ENCODE measurements at places on chromosomes 5 and 9.

DNA sequence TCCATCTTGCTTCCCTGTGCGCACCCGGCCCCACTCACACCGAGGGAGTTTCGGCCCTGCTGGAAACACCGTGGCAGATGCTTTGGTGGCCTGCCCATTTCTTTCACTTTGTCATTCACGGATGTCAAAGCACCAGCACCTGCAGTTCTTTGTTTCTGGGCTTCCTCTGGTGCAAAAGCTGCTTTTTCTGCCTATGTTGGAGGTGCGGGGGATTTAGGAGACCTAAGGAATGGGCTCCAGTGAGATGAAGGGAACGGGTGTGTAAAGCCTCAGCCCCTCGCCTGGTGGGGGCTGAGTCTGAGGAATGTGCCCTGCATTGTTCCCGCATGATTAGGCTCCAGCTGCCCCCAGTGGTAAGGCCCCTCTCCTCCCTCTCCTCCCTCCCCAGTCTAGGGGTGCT lies 62.3 kb downstream of the THBS4 start:
- no peak for DNase-seq

DNA sequence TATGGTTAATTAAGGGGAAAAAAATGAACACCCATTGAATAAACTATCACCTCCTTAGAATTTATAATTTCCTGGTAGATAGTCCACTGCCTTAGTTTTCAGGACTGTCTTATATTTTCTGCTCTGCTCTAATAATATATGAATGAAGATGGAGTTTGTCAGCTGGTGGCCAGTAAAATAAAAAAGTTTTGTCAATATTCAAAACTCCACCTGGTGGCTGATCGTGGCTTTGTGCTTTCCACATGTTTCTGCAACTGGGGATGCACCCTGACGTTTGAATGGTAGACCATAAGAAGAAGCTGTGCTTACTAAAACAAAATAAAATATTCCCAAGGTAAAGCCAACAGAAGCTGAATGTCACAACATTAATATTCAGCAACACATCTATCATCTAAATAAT lies 286.6 kb upstream of the IZUMO3 start:
- peak; percentile 1 for DNase-seq

GRCh38 chr5:53165431-53166182 lies 56.0 kb upstream of the MOCS2 start:
- DNase-seq, result no peak

GRCh38 chr5:103120607-103121200 lies 603 bp downstream of the PPIP5K2 start:
- peak; percentile 51 for DNase-seq

- no peak for DNase-seq
Measured at GRCh38 chr5:143428155-143428554, 24.7 kb upstream of the NR3C1 start.

GRCh38 chr9:103798620-103799019 lies 295.5 kb upstream of the SMC2 start:
- DNase-seq, result no peak

DNA sequence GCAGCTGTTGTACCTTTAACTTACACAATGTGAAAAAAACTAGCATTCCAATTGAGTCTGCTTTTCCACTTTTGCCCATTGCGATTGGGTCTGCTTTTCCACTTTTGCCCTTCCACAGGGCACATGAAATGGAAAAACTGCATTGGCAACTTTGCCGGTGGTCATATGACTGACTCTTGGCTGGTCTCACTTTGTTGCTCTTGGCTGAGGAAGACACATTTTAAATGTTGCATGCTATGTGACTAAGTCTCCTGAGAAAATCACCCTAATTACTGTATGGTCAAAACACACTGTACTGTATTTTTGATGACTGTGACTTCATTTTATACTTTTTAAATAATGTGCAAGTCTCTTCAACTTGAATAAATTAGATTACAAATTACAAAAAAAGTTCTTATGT lies 1.6 kb upstream of the OXCT1 start:
- DNase-seq, result no peak

DNA sequence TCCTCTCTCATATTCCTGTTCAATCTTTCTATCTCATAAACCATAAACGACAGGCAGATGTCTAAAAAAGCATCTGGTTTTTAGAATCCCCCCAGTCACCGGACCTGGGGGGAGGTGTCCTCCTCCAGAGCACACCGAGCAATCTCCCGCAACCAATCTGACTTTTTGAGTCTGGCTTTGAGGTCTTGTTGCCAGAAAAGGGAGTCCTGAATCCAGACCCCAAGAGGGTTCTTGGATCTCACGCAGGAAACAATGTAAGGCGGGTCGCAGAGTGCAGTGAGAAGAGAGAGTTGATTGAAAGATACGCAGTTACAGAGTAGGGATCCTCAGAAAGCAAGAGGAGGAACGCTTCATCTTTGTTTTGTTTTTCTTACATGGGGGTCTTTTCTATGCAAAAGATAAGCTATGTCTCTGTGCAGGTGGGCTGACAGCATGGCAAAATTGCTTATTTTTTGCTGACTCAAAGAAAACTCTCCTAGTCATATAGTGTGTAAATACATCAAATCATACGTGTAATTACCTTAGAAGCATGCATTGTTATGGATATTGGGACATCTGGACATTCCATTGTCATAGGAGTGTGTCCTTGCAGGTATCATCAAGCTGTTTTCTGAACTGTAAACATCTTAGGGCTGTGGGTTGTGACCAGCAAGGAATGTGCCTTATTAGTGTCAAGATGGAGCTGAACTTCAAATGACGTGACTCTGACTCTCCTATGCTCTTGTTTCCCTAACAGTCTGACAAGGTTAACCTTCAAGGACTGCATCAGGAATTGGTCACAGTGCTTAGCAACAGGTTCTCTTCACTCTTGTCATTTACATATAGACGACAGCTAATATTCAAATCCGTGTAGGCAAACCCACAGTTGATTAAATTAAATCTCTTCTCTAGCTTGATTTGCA lies 159.3 kb upstream of the DAPK1 start:
- no peak for DNase-seq

GRCh38 chr9:16986556-16986955 lies 116.1 kb upstream of the BNC2 start:
- no peak for DNase-seq

DNA sequence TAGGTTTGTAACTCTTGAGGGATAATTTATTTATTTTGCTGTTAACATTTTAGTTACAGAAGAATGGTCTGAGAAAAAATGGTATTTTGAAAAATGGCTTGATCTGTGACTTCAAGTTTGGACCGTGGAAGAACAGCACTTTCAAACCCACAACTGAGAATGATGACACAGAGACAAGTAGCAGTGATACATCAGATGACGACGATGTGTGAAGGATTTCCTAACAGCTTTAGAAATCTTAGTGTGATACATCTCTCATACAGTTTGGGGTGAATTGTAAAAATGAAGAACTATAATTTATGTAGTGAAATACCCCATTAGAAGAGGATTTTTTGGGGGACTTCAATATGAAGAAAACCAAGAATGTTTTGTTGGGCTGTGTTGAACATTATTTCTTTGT lies 88.7 kb downstream of the GPBP1 start:
- no peak for DNase-seq

- DNase-seq, result no peak
Measured at GRCh38 chr5:98432378-98432777, 341.1 kb upstream of the RGMB start.

DNA sequence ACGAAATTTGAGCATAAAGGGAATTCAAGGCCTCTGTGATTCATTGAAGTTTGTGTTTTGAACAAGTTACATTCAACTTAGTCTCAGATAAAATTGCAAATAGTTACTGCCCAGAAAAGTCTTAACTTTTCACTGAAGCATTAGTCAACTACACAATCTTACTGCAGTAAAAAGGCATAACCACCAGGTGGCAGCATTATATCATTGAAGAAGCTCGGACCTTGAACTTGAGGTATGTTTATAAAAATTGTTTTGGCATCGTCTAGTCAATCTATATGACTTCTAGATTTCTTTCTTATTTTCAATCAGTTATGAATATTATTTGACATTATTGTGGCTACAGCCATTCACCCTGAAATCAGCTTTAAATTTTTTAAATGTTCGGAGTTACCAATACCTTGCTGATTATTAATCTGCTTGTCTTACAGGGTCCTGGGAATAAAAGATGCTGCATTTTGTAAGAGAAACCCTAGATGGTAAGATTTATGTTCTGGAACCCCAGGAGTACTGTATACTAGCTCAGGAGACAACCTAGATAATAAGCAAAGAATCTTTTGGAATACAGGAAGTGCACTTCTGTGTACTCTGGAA lies 83.9 kb upstream of the GRAMD2B start:
- DNase-seq, result peak; percentile 61
